ENCODE measurements at places on chromosomes 7 and 10.

- no peak for DNase-seq
Observed at GRCh38 chr7:28550580-28551186, 138.4 kb downstream of the CREB5 start.

GRCh38 chr7:31003721-31004120 is 40.0 kb downstream of the GHRHR start:
- DNase-seq: no peak

GRCh38 chr10:15852111-15852557 is 8.2 kb downstream of the MINDY3 start:
- no peak for DNase-seq

DNA sequence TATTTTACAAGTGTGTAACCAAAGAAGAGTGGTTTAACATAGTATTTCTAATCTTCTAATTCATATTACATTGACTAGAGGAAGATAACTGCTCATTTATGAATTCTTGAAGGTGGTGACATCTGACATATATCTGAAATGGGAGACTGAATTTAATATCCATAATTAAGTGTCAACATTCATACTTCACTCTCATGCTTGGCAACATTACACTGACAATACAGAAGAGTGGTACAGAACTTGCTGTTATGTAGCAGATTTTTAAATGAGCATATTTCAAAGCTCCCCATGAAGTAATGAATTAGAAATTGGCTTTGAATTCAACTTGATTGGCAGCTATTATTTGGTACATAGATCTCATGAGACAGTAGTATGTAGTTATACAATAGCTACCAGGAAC is 125.8 kb upstream of the POT1 start:
- no peak for DNase-seq

- no peak for DNase-seq
Observed at GRCh38 chr7:142812437-142813215, 41.9 kb downstream of the PRSS2 start.

- no peak for DNase-seq
Observed at GRCh38 chr7:34727464-34727995, 69.5 kb downstream of the NPSR1 start.

DNA sequence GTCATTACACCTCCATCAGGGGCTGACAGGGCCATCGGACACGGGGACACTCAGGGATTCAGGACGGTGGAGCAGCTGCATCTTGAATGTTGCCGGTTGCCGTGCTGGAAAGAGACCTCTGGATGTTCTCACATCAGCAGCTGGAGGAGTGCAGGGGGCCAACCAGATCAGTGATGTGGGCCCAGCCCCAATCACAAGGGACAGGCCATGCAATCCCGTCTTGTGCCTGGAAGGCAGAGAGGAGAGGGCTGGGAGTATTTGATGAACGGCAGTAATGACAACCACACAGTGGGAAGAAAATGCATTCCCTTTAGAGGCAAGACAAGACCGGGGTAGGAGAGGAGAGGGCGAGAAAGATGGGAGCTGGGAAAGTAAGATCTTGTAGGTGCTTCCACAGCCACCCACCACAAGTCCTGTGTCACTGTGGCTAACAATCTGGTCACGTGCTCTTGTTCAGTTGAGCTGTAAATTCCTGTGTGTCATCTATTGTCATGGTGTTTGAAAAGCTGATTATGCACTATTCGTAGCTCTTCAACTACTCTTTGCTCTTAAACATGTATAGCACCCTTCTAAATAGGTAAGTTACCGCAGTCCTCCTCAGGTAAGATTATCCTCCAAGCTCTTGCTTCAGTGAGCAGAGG is 85.9 kb upstream of the LEP start:
- DNase-seq: no peak

GRCh38 chr7:102306916-102307677 is 20.4 kb downstream of the SH2B2 start:
- DNase-seq: no peak
